Amniotic epithelial cell (primary cell): ENCODE measurements at places on chromosomes 13 and 19.

GRCh38 chr13:26855071-26855470, 94.5 kb upstream of the GPR12 start:
- no peak for DNase-seq

DNA sequence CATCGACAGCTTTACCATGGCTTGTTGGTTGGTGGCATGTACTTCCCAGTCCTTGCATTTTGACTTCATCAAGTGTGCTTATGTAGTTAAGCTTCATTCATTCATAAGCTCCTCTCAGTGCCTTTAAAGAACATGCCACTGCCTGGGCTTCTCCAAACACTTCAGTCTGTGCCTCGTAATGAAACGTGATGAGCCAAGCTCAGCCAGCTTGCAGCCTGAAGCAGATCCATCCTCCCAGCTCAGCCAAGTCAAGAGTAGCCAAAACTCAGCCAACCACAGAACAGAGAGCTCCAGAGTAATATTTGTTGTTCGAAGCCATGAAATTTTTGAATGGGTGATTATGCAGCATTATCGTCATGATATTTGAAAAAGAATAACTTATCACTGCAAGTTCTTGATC, 989.7 kb downstream of the EFNB2 start:
- DNase-seq = no peak

DNA sequence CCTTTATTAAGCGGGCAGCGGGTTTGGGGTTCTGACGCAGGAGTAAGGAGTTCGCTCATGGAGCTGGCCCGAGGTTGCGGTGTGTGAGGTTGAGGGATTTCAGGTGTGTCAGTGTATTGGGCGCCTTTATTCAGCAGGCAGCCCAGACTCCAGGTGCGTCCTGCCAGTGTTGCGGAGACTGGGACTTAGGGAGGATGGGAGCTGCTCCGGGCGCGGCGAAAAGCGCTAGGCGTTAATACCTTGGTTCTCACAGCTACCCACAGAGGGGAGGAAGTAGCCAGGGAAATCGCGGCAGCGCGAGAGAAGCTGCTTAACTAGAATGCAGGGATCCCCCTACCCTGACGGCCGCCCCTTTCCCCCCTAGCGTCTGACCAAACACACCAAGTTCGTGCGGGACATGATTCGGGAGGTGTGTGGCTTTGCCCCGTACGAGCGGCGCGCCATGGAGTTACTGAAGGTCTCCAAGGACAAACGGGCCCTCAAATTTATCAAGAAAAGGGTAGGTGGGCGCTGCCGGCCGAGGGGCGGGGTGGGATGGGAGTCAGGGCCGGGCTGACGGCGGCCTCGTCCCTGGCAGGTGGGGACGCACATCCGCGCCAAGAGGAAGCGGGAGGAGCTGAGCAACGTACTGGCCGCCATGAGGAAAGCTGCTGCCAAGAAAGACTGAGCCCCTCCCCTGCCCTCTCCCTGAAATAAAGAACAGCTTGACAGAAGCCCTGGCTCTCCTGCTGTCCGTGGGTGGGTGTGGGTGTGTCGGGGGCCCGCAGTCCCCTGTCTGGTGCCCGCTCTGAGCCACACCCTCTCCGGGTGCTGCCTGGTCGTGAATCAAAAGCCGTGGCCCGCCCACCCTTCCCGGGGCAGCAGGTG, 1.1 kb downstream of the RPL36 start:
- peak; percentile 48 for DNase-seq

DNA sequence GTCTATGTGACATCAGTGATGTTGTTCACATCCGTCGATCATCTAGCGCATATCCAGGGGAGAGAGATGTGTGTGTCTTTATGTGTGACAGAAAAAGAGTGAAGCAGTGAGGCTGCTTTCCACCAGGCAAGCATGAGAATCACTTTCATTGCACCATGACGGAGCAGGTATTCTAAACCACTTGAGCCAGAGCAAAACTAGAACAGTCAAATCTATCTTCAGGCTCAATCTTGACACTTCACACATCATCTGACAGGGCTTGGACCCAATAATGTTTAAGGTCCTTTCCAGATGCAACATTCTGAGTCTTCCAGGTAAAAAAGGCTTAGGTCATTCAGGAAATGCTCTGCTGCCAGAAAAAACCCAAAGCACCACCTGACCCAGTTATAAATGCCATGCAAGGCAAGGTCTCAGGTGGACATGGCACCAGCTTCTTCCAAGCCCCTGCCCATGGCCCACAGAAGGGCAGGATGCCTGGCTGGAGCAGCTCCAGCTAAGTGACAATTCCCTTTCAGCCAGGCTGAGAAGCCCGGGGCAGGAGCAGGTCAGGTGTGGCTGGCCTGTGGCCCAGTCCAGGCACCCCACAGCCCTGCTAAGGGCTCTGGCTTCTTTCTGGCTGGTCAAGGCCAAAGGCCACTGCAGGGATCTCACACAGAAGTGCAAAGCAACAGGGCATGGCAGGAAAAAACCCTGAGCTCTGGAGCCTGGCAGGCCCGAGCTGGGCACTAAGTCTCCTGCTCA, 5.0 kb downstream of the ELAVL1 start:
- no peak for DNase-seq

GRCh38 chr19:17889609-17890214, 18.0 kb downstream of the SLC5A5 start:
- peak; percentile 51 for DNase-seq

DNA sequence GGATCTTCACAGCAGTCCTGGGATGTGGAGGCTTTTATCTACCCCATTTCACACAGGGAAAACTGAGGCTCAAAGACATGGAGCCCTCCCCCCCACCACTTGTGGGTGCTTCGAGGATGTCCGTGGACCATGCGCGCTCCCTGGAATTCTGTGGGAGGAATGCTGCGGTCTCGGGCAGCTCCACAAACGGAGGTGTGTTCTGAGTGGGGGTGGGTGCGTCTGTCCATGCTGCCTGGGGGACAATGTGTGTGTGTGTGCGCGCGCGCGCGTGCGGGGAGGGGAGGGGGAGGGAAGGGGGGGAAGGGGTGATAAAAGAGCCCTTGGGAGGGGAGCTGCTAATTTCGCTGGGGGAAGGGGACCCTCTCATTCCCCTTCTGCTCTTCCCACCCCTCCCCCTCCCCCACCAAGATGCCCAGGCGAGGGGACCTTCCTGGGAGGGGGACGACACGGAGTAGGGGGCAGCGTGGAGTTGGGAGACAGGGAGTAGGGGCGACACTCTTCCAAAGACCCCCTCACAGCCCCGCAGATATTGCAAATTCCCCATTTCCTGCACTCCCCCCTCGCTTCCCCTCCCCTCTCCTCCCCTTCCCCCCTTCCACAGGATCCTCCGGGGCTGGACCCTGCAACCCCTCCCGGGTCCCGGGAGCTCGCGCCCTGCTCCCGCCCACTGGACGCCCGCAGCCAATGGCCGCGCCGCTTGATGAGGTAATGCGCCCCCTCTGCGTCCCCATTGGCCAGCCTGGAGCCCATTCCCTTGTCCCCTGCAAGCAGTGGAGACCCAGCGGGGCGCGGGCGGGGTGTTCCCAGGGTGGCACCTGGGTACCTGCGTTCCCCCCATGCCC, 18.9 kb upstream of the ZNRF4 start:
- peak; percentile 95 for DNase-seq

DNA sequence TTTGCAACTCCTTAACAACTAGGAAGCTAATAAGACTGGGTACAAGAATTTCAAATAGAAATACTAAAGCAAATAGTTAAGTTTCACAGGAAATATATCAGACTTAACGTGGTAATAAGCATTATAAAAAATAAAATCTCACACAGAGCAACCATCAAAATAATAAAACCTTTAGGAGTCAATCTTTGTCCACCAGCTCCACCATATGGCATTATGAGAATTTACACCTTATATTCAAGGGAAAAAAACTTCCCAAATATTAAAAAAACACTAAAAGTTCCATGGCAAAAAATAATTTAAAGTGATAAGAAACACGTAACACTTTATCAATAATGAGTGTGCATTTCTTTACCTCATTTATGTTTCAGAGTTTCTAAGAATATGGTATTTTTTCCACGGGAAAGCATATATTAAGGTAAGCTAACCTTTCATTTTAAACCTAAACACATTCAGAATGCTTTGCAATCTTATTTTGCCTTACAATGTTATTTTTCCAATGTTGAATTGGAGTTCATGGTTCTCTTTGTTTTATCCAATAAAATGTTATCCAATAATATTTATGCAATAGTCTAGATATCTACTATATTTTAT, 423.2 kb upstream of the SGCG start:
- DNase-seq = peak; percentile 22

GRCh38 chr19:7596211-7596937, 711 bp downstream of the CAMSAP3 start:
- DNase-seq = no peak

- DNase-seq = peak; percentile 75
Measured at GRCh38 chr13:106484537-106485193, 50.8 kb downstream of the EFNB2 start.

- DNase-seq = no peak
Measured at GRCh38 chr13:71875823-71876222, 8.8 kb upstream of the DACH1 start.

DNA sequence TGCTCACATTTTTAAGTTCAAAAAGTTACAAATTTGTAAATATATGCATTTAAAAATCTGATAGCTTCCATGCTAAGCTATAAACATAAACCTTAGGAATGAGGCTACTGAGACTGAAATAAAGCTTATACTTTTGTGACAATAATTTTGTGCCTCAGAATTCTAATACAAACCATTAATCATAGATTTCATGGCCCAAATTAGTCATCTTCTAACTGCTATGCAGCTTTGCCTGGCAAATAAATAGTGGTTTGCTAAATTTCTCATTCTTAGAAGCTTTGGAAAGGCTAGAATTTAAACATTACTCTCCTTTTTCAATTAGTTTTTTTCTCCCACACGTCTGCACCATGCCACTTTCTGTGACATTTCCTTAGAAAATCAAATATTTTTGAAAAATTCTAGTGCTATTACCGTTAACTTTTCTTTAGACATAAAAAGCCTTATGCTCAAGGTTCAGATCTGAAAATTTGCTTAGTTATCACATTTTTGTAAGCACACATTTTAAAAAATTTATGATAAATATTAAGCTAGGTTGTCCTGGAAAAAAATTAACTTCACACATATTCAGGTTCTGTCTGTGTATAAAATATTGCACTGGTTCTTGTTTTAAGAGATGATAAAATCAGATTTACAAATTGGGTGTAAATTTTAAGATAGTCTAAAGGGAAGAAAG, 46.9 kb downstream of the FNDC3A start:
- DNase-seq = peak; percentile 24

- DNase-seq = peak; percentile 47
Measured at GRCh38 chr19:37654629-37655300, 500 bp downstream of the ZFP30 start.

DNA sequence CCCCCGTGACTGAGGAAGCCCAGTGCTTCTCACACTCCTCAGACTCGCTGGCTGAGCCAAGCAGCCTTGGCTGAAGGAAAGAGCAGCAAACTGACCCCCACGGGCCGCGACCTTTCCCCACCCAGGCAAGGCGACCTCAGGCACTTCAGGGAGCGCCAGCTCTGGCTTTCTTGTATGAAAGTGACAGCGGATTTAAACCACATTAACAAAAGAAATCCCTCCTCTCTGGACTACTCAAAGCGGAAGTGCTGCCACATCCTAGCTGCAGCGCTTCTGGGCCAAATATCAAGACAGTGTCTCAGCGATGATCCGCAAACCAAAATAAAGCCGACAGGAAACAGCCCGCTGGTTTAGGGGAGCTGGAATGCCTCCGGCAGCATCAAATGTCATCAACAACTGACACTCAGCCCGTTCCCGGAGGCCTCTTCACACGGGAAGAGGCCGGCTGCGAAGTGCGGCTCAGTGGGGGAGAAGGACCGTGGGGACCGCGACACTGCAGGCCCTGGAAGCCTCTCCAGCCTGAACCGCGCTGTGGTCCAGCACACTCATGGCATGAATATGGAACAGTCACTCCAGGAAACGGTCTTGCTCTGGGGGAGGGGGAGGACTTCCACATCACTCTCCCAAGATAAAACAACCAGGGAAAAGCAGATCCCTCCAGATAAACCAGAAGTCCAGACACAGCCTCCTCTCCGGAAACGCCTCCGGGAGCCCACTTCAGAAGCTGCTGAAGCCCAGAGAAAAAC, 1.4 kb downstream of the RASA3 start:
- DNase-seq = peak; percentile 94

DNA sequence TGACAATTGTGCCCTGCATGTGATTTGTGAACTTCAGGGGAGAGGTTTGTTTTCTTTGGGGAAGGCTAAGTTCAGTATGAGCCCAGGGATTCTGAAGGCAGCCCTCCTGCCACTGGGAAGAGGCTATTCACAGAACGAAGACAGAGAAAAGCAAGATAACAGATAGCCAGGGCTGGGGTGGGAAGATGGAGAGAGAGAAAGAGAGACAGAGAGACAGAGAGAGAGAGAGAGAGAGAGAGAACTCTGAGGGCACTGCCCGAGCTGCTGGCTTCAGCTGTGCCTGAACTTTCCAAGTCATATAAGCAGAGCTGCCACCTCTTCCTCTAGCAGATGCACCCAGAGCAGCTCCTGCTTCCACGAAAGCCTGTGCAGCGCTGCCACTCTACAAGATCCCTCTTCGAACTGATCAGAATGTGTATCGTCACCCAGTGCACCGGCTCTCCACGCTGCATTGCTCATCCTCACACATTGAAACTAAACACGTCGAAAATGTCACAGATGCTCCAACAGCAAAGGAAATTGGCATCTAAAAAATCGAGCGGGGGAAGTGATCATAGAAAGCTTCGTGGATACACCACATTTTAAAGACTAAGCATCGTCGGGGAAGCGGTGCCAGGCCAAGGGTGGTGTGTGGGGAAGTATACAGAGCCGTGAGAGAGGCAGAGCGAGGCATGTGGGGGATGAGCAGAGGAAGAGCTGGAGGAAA, 81.8 kb upstream of the SIAH3 start:
- no peak for DNase-seq

- DNase-seq = peak; percentile 31
Measured at GRCh38 chr19:16185768-16186123, 536 bp downstream of the FAM32A start.

- DNase-seq = no peak
Measured at GRCh38 chr19:16847430-16847829, 18.2 kb downstream of the SIN3B start.

DNA sequence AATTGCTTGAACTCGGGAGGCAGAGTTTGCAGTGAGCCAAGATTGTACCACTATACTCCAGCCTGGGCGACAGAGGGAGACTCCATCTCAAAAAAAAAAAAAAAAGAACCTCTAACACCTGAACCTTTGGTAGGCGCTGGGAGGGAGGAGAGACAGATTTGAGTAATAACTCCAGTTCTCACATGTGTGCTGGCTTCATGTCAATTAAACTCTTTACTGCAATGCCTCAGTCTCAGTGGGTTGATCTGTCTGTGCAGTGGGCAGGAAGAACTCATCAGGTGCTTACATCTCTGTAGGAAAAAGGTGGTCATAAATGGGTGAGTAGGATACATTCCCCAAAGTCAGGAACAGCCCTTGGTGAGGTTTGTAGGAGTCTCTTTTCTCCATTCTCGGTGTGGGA, 85.1 kb upstream of the ABCC4 start:
- DNase-seq = no peak

DNA sequence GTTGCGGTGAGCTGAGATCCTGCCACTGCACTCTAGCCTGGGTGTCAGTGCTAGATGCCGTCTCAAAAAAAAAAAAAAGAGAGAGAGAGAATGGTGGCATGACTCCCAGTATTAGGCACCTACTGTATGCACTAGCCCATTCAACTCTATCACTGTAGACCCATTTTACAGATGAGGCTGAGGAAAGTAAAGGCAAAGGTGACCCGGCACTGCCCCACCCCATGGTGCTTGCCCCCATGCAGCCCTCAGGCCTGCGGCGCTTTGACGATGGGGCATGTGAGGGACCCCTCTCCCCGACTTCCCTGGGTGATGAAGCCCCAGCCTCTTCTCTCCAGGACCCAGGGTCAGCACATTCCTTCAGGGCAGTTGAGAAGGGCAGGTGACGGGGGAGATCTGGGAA, 7.3 kb downstream of the NPAS1 start:
- no peak for DNase-seq

- DNase-seq = no peak
Measured at GRCh38 chr13:19767966-19768365, 14.8 kb downstream of the PSPC1 start.

- DNase-seq = no peak
Measured at GRCh38 chr13:94057618-94058186, 421.8 kb downstream of the DCT start.
